ENCODE measurements at places on chromosomes 3 and 15.

DNA sequence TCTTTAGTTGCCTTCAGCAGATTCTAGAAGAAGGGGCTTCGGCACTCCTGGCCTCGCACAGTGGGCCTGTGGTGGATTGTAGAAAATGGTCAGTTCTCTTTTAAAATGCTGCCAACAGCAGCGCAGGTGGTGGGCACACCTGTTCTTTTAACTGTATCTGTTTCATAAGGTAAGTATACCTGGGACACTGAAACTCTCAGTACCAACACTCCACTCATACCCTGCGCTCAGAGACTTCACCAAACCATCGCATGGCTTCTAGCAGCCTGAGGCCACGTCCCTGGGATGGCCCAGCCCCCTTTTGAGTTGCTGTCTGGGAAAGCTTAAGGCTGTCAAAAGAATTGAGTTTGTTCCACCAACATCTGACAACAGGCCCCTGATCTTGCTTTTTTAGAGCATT, 56.7 kb upstream of the MCF2L2 start:
- no peak for DNase-seq

GRCh38 chr3:132344666-132345280, 27.6 kb downstream of the ACP3 start:
- DNase-seq = no peak

- no peak for DNase-seq
Observed at GRCh38 chr15:86040356-86041033, 39.2 kb upstream of the AGBL1 start.

- DNase-seq = no peak
Observed at GRCh38 chr3:153928851-153929250, 192.3 kb upstream of the ARHGEF26 start.

GRCh38 chr3:40237889-40238571, 71.5 kb upstream of the EIF1B start:
- no peak for DNase-seq

- no peak for DNase-seq
Observed at GRCh38 chr3:184652465-184652864, 59.4 kb downstream of the MAGEF1 start.

GRCh38 chr15:79977431-79978054, 6.5 kb upstream of the BCL2A1 start:
- DNase-seq = no peak

GRCh38 chr15:42394106-42394505, 34.8 kb downstream of the CAPN3 start:
- no peak for DNase-seq

- DNase-seq = no peak
Observed at GRCh38 chr3:34141841-34142337, 343.5 kb downstream of the PDCD6IP start.

GRCh38 chr3:82088749-82089148, 327.3 kb upstream of the GBE1 start:
- no peak for DNase-seq

DNA sequence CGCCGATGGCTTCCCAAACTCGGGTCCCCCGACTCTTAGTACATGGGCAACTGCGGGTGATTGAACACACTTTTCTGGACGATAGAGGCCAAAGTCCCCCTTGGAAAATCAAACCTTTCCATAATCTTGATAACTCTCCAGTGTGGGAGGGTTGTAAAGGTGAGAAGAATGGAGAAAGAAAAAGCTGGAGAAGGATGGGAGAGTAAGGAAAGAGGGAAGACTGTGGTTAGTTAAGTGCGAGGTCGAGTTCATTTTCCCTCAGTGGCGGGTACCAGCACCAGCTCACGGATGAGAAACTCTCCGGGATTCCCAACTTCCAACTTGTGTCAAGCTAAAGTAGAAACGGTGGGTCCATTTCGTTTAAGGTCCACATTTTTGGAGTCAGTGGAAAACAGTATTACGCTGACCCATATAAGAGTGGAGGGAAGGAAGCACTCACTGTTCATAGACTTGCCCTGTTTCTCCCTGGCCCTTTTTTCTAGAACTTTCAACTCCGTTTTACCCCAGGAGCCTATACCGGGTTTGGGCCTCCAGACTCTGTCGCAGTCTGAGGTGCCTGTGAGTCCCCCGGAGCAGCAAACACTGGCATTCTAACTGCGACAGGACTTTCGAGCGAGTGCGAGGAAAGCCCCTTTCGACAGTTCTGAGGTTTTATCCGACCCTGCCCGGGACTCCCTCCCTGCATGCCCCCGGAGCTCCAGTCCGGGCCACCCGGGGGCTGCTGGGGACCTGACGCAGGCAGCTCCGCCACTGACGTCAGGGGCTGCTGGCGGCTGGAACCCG, 14.8 kb downstream of the ZIC1 start:
- no peak for DNase-seq

- DNase-seq = no peak
Observed at GRCh38 chr15:101439920-101440319, 49.6 kb downstream of the PCSK6 start.

- DNase-seq = no peak
Observed at GRCh38 chr3:50157827-50158529, 2.9 kb downstream of the SEMA3F start.

DNA sequence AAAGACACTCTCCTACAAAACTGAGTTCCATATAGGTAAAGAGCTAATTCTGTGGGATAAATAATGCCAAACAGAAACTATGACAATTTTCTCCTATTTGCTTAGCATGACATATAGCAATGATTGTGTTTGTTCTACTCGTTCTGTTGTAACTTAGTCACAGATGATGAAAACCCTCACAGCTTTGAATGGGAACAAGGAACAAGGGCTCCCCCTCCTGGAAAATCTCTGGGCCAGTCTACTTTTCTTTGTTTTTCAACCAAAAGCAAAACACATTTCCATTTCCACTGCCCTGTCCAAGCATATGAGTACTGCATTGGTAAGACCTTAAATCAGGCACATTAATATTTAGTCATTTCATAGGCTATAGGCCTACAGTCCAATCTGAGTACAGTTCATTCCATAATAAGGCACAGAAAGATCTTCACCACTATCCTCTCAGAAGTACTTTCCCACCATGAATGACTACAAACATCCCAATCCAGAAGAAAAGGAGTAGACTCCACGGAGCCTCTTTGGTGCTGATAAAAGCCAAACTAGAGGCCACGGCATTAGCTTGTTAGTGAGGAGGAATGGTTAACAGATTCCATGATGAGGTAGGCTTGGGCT, 67.1 kb downstream of the ATP8B4 start:
- DNase-seq = no peak

DNA sequence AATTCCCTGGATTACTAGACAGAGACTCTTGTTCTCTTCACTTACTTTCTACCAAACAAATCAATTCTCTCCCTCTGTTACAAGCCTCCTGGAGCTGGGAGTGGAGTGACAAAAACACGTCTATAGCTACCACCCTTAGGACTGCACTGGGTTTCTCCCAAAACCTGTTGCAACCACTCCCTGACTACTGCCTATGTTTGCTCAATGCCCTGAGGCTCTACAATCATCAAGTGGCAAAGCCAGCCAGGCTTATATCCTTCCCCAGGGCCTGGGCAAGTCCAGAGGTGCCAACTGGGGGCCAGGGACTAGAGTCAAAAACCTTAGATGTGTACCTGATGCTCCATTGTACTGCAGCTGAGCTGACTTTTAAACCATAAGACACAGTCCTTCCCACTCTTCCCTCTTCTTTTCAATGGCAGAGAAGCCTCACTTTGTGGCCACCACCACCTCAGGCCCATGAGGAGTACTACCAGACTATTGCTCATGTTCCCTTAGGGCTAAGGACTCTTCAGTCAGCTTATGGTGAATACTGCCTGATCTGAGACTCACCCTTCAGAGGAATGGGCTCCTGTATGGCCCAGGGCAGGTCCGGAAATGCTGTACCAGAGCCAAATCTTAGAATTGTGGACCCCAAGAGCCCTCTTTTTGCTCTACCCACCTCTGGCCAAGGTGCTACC, 125.4 kb upstream of the PLCL2 start:
- DNase-seq = no peak

DNA sequence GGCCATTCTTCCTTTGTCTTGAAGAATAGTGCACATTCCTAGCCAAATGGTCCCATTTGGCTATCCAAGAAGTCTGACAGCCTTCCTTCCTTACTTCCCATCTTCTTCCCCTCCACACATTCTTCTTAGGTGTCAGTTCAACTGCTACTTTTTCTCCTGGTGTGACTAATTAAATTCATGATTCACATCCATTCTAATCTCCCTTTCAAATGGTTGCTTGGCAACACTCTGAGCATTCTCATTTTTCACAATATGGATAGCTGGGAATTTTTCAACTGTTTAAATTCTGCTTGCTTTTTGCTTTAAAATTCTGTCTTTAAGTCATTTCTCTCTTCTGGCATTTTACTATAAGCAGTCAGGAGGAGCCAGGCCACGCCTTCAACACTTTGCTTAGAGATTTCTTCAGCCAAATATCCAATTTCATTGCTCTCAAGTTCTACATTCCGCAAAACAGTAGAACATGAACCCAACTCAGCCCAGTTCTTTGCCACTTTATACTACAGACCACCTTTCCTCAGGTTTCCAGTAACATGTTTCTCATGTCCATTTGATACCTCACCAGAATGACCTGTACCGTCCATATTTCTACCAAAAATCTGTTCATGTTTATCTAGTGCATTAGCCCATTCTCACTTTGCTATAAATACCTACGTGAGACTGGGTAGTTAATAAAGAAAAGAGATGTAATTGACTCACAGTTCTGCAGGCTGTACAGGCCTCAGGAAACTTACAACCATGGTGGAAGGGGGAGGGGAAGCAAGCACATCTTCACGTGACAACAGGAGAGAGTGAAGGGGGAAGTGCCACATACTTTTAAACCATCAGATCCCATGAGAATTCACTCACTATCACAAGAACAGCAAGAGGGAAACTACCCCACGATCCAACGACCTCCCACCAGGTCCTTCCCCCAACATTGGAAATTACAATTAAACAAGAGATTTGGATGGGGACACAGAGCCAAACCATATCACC, 31.9 kb upstream of the MCF2L2 start:
- DNase-seq = no peak

DNA sequence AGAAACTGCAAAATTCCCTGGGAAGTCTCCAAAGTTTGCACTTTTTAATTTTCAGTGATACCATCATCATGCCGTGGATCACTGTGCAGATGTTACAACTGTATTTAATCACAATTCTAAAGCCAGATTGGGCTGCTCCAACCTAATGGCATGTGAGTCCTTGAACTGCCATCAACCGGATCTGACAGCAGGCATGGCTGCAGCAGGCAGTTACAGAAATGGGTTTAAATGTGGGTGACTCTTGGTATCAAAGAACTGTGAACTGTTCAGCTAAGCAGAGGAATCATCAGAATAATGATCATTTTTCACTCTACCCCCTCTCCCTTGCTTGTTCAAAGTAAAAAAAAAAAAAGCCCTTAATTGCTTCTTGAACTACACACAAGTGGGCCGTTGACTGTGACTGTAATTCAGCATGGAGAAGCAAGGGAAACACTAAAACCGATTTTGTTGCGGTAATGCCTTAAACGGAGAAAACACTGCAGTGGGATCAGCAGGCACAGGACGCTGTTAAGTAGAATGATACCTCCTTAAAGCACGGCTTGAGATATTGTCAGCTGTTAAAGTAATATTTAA, 152.4 kb downstream of the RORA start:
- no peak for DNase-seq

DNA sequence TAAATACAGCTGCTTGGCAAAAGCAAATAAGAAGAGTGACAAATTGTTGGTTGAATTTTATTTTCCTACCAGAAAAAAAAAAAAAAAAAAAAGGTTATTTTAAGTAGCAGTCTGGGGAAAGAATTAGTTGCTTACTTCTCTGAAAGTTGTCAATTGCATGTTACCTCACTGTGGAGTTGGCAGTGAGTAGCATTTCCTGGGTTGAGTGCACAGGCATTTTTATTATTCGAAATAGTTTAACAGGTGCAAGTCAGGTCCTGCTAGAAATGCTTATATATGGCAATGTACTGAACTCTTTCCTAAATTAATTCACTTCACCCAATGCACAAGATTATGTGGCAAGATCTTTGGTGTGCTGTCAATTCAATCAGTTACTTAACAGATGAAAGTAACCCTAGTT, 680.6 kb downstream of the EPHA3 start:
- no peak for DNase-seq

GRCh38 chr15:96245252-96245651, 85.2 kb upstream of the NR2F2 start:
- DNase-seq = no peak

DNA sequence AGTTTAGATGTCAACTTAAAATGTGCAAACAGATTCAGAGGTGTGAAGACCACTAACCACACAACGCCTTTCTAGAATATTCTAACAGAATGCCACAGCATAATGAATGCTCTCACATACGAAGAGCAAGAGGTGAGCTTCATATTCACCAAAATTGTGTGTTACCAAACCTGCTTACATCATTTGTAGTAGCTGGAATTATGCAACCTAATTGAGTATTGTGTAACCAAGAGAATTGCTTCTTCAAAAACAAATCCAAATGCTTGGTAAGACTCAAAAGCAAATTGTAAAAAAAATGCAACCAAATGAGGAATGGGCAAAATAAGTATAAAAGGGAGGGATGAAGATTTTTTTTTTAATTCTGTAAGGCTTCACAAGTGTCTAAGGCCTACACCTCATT, 160.7 kb downstream of the TAFA4 start:
- DNase-seq = no peak

DNA sequence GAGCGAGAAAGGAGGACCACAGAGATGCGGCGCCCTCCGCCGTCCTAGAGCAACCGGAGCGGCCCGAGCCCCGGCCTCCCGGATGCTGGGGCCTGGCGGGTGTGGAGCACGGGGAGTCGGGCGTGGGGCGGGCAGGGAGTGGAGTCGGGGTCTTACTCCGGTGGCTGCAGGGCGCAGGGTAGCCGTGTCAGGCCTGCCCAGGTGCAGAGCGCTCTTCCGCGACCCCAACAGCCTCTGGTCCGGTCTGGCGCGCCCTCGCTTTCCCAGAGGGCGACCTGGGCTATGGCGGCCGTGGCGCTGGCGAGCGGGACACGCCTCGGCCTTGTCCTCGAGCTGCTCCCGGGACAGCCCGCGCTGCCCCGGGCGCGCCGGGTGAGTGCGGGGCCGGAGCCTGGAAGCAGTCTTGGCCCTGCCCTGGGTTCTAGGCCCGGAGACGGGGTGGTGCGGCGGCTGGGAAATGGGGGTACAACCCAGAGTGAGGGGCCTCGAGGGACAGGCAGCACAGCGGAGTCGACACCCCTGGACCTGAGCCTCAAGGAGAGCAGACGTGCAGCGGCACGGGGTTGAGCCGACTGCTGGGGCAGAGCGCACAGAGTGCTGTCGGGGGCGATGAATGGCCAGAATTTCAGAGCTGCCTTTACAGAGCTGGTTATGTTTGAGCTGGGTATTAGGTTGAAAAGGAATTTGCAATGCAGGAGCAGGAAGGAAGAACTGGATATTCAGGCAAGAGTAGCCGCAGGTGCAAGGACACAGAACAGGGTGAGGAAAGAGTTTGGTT, at the start of gene ZNF662:
Gene ZNF662 (plus strand): TSS at position 73 of the 778 bp plus-strand sequence. CDS start 1,973 bp downstream, outside the sequence.
- DNase-seq = no peak

GRCh38 chr15:31297575-31298456, 28.8 kb upstream of the KLF13 start:
- DNase-seq = no peak

GRCh38 chr3:158762701-158763100, 30.4 kb upstream of the RARRES1 start:
- DNase-seq = no peak

GRCh38 chr3:69959581-69959980, 40.0 kb upstream of the SAMMSON start:
- DNase-seq = no peak
